COR-L47 (cell line): ENCODE measurements at places on chromosomes 11 and 22.

DNA sequence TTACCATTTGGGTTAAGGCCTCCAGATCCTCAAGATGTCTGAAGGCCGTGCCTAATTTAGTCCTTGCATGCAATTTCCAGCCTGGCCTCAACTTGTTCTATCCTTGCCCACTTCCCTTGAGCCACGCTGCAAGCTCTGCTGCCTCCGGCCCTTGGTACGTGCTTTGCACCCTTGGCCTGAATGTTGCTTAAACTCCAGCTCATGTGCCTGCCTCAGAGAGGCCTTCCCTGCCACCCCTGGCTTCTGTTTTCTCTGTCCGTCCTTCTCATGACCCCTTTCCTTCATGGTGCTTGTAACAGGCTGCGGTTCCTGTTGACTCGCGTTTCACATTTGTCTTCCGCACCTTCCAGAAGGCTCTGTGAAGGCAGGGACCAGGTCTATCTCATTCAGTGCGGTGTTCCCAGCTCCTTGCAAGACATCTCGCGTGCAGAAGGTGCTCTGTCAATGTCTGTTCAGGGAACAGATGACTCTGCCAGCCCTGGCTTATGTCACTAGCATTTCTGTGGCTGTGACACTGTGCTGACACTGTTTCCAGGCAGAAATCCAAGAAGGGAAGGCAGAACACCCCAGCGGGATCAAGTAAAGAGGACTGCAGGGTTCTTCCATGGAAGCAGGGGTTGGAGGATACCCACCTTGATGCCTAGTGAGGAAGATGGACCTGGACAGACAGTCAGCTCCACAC, 61.8 kb downstream of the FBLN1 start:
- DNase-seq, result no peak

- no peak for DNase-seq
Measured at GRCh38 chr22:42848941-42849550, 8.0 kb downstream of the ARFGAP3 start.

DNA sequence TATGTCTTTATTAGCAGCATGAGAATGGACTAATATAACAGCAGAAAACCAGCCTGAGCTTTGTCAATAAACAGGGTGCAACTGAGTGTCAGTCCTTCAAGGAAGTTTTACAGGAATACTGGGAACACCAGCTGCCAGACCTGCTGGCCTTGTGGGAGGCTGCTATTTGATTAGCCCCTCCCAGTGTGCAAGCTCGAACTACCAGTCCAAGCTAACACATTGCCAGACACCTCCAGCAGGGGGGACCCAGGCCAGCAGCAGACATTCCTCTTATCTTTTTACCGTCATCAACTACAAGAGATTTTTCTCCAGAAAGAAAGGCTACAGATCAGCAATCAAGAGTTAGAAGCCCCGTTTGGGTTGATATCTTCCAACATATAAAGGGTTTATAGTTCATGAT, 942.8 kb upstream of the TENM4 start:
- DNase-seq, result no peak

DNA sequence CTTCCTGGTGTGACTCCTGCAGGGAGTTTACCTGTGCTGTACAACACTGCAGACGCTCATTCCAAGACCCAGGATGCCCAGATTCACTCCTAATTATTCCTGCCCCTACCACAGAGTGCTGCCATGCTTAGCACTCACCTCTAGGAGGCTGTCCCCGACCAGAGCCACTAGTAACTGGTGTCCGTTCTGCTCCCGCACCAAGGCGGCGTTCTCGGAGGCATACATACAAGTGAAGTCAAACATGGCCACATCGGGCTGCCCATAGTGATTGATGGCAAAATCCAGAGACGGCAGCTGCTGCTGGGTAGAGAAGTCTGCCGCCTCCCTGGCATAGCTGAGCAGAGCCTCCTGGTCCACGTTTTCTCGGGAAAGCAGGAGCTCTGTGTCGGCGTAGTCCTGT, 122.3 kb upstream of the BID start:
- DNase-seq, result no peak

GRCh38 chr11:67649634-67650510, 658 bp downstream of the ACY3 start:
- no peak for DNase-seq

DNA sequence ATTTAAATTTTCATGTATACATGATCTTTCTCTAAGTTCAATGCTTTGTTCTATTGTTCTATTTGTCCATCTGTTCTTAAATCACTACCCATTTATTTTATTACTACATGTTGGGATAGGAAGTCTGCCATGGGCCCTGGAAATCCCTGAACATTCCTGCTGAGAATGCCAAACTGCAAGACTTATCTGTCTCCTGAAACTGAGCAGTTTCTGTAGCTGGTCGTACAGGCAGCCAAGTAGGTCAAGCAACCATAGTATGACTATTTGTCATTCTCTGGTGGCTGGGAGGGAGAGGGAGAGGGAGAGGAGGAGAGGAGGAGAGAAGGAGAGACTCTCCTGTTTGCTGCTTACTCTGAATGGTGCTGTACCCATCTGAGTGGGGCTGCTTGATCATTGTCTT, 82.8 kb upstream of the SNX19 start:
- no peak for DNase-seq

- DNase-seq, result no peak
Measured at GRCh38 chr22:31064369-31064768, 16.7 kb upstream of the SMTN start.

GRCh38 chr11:76699451-76700091, 29.0 kb upstream of the LRRC32 start:
- DNase-seq, result no peak

DNA sequence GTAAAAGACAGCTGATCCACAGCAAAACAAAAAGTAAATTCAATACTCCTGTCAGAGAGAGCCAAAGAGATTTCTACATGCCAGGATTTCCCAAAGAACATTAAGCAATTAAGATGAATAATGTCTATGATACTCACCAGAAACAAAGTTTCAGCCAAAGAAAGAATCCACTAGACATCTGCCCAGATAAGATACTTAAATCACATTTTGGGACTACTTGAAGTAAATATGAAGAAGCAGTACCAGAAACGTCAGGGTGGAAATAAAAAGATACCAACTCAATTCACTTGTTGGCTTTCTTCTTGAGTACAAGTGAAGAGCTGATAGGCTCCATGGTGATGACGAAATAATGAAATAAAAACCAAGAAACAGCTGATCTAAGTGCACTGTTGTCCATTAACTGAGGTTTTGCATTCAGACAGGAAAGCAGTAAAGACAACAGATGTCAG, 31.6 kb upstream of the ARHGAP32 start:
- DNase-seq, result no peak

GRCh38 chr11:102666331-102666957, 39.1 kb downstream of the MMP27 start:
- DNase-seq, result peak; percentile 45

DNA sequence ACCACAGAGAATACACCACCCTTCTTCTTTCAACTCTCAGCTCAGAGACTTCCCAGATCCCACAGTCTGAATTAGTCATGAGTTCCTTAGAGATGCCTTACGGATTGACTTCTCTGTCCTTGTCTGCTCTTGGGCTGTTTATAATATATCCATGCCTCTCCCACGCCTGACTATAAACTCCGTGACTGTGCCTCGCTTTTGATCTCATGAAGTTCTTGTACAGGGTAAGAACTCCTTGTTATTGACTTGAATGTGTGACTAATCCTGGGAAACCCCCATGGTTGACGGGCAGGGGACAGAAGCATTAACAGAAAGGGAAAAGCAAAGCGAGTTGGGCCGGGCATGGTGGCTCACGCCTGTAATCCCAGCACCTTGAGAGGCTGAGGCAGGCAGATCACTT, 62.4 kb upstream of the POU2AF1 start:
- no peak for DNase-seq

DNA sequence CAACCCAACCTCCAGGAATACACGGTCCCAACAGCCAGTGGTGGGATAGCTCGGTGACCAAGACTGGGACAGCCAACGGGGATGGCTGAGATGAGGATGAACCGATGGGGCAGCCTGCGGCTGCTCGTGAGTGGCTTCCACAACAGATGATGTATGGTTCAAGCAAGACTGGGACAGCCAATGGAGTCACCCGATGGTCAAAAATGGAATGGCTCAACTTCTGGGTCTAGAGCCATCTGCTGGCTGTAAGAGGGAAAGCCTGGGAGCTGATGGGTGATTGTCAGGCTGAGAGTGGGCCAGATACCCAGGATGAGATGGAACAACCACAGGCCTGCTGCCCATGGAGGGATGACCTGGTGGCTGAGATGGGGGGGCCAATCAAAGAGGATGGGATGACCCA, 35.5 kb downstream of the SYT7 start:
- DNase-seq, result no peak

DNA sequence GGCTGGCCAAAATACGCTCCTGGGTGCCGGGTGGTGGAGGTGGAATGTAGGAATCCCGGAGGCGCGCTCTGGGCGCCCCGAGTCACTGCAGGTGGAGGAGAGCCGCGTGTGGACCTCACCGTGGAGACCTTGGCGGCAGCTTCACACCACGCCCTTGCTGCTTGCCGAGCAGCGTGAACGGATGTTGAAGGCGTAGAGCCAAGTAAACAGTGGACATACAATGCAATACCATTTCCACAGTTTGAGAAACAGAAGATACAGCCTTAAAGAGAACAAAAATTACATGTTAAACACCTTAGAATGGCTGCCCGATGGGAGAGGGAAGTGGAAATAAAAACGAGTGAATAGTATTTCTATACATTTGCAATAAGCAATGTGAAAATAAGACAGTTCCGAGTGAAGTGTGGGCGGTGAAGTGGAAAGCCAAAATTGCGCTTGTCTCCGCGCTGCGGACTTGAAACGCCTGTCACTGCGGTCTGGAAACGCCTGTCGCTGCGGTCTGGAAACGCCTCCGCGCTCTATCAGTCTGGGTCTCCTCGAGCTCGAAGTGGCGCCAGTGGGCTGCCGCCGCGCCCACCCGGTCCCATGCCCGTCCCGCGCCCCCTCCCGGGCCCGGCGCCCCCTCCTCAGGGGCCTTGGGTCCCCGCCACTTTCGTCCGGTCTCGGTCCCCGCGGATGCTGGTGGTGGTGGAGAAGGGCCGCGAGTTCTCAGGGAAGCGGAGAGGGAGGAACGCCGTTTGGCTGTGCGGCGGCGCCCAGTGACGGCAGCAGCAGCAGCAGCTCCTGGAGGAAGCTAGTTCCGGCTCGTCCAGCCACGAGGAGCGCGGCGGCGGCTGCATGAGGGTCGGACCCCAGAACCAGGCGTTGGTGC, 1.6 kb downstream of the NCR3LG1 start:
- peak; percentile 74 for DNase-seq

DNA sequence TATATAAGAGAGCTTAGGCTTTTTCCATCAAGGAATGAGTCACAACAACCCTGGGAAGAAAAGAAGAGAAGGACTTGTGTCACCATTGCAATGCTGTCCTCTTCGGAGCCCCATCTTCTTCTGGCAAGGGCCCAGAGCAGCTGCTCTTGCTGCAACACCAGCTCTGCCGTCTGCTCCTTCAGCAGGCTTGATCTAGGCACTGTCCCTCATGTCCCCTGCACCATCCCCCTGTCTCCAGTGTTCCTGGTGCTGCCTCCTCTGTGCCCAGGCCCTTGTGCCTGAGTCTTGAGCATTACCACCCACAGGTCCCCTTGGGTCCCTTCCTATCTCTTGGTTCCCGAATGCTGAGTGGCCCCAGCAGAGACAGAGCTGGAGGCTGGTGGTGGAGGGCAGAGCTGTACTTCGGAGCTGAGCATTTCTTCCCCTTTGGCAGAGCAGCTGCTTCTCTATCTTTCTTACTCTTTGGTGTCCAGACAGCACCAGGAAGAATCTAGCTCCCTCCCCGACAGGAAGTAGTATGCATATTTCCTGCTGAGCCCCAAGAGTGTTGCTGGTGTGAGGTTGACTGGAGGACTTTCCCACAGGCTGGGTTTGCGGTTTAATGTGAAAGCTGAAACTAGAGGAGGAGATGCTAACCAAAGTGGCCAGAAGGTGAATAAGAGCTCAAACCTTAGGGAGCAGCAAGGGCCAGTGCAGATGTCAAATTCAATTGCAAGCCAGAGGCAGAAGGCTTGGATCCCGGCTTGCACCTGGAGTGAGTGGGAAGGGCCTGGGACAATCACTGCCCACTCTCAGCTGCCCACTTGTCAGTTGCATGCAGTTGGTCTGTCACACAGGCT, 27.8 kb downstream of the WEE1 start:
- DNase-seq, result no peak

GRCh38 chr22:32413719-32414118, 1.7 kb upstream of the RTCB start:
- no peak for DNase-seq

DNA sequence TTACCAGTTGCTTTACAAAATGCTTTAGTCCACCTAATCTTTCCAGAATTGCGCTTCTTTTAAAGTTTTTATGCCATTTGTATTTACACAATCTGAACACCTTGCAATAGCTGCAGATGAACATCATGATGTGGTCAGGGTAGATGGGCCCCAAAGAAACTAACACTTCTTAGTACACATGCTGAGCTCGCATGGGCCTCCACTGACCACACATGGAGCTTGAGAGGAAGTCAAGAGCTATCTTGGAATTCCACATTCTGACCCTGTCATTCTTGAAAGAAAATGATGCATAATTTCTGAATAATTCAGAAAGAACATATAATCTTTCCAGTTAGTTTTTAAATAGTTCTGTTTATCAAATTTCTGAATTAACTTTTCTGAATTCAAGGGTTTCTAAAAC, 7.7 kb downstream of the LIPT2 start:
- no peak for DNase-seq

- DNase-seq, result no peak
Measured at GRCh38 chr11:115185931-115186330, 318.3 kb downstream of the CADM1 start.

GRCh38 chr22:24107661-24108060, 73.6 kb upstream of the SUSD2 start:
- DNase-seq, result no peak

DNA sequence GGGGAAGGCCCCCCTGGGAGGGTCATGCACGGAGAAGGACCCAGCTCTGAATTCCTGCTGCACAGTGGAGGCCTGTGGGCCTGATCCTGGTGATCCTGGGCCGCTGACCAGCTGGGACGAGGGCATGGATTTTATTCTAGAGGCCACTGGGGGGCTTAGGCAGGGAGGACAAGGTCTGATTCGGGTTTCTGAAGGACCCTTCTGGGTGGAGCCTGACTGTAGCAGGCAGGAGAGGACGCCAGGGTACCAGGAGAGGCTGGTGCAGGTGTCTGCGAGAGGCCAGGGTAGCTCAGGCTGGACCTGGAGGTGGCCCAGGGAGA, 31.3 kb downstream of the MPPED1 start:
- DNase-seq, result no peak

DNA sequence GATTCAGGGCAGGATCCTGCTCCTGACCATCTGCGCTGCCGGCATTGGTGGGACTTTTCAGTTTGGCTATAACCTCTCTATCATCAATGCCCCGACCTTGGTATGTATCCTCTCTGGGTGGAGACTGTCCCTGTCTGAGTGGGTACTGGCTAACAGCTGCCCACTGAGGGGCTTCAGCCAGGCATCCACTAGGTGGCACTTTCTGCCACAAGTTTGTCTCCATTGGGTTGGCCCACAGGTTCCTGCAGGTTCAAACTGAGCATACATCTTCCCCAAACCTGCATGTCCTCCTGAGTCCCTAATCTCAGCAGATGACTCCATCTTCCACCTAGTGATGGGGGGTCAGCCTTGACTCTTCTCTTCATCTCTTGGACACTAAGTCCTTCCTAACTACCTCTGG, 4.4 kb downstream of the SLC2A11 start:
- DNase-seq, result peak; percentile 51

GRCh38 chr22:22893077-22893805, 5.6 kb downstream of the IGLL5 start:
- DNase-seq, result no peak

GRCh38 chr22:38062791-38063190, 5.6 kb downstream of the PICK1 start:
- DNase-seq, result no peak
